CD4-positive, alpha-beta memory T cell (primary cell): ENCODE measurements at places on chromosomes 7 and 10. TPM values are rescaled to one million over a fixed set of nuclear protein-coding genes. Genes with fewer than 3 reads are reported as not detected.

CFAP46 gene
- not detected for polyA plus RNA-seq

TFPI2 gene
- not detected for polyA plus RNA-seq

RTKN2 gene
- 5.4 TPM for polyA plus RNA-seq

NUDT13 gene
- polyA plus RNA-seq = 1.4 TPM

AKR1C4 gene
- polyA plus RNA-seq = not detected

MYL7 gene
- not detected for polyA plus RNA-seq

TFEC gene
- polyA plus RNA-seq = 0.20 TPM

ADCYAP1R1 gene
- not detected for polyA plus RNA-seq

KLF14 gene
- not detected for polyA plus RNA-seq

AMPH gene
- not detected for polyA plus RNA-seq

LDB3 gene
- polyA plus RNA-seq = not detected

MMD2 gene
- polyA plus RNA-seq = not detected

VSTM2A gene
- polyA plus RNA-seq = not detected

LIPJ gene
- not detected for polyA plus RNA-seq

MYPN gene
- polyA plus RNA-seq = not detected

MEOX2 gene
- polyA plus RNA-seq = not detected

HECW1 gene
- not detected for polyA plus RNA-seq

CCDC7 gene
- polyA plus RNA-seq = 7.7 TPM

CNTNAP2 gene
- polyA plus RNA-seq = not detected

GIMAP8 gene
- 9.8 TPM for polyA plus RNA-seq

FGFR2 gene
- 1.0 TPM for polyA plus RNA-seq

CPVL gene
- polyA plus RNA-seq = 0.61 TPM

PTPRZ1 gene
- not detected for polyA plus RNA-seq

GRM8 gene
- not detected for polyA plus RNA-seq

TMEM229A gene
- polyA plus RNA-seq = not detected
